ENCODE measurements at places on chromosomes 11 and 22. TPM values are rescaled to one million over a fixed set of nuclear protein-coding genes. Genes with fewer than 3 reads are reported as not detected.

LYVE1 gene
- polyA plus RNA-seq: not detected

P2RX3 gene
- 0.23 TPM for polyA plus RNA-seq

ELFN2 gene
- 0.18 TPM for polyA plus RNA-seq

PTPMT1 gene
- 106 TPM for polyA plus RNA-seq

TMPRSS6 gene
- 0.07 TPM for polyA plus RNA-seq

H19 gene
- polyA plus RNA-seq: 0.86 TPM

HBB gene
- not detected for polyA plus RNA-seq

MIAT gene
- 10.0 TPM for polyA plus RNA-seq

DRD2 gene
- 0.40 TPM for polyA plus RNA-seq

ASCL2 gene
- polyA plus RNA-seq: 0.73 TPM

UCP3 gene
- polyA plus RNA-seq: 0.40 TPM

CREB3L1 gene
- polyA plus RNA-seq: 10.3 TPM

RFPL3 gene
- polyA plus RNA-seq: not detected

SIDT2 gene
- 7.5 TPM for polyA plus RNA-seq

MPZL2 gene
- 2.1 TPM for polyA plus RNA-seq

ACTN3 gene
- 7.3 TPM for polyA plus RNA-seq

CD6 gene
- not detected for polyA plus RNA-seq

SBF2 gene
- 20.2 TPM for polyA plus RNA-seq

UPK3A gene
- polyA plus RNA-seq: 0.47 TPM

MYBPC3 gene
- not detected for polyA plus RNA-seq

SYCE3 gene
- not detected for polyA plus RNA-seq

OR52A1 gene
- 0.82 TPM for polyA plus RNA-seq

RPS6KA4 gene
- polyA plus RNA-seq: 3.5 TPM

FZD4 gene
- 1.4 TPM for polyA plus RNA-seq

OR51B2 gene
- not detected for polyA plus RNA-seq

CCDC81 gene
- 0.37 TPM for polyA plus RNA-seq

FOLR1 gene
- 0.42 TPM for polyA plus RNA-seq

SSH3 gene
- 25.1 TPM for polyA plus RNA-seq

MMP1 gene
- polyA plus RNA-seq: not detected

LINC01488 gene
- polyA plus RNA-seq: not detected

RAG1 gene
- polyA plus RNA-seq: 0.26 TPM

AIFM3 gene
- polyA plus RNA-seq: 1.4 TPM

PITPNM1 gene
- polyA plus RNA-seq: 8.7 TPM

IRAG1 gene
- 2.7 TPM for polyA plus RNA-seq

UBQLN3 gene
- polyA plus RNA-seq: not detected

All from GM23338 (cell line).